ENCODE measurements at places on chromosomes 6 and 20. TPM values are rescaled to one million over a fixed set of nuclear protein-coding genes. Genes with fewer than 3 reads are reported as not detected.

DNA sequence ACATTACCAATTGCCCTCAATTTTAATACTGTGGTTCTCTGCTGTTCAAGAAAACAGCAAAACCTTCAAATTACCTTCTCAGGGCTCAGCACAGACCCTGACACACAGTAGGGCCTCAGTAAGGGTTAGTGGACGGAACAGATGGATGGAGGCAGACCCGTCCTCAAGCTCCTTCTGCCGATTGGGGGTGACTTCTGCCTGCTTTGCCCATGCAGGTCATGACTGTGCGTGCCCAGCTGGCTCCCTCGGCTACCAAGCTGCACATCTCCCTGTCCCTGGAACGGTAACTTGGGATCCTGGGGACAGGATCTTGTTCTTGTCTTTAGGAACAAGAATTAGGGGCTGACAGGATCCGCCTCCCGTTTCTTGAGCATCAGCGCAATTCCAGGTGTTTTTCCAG is 9.8 kb upstream of the BPIFB4 start:
- no peak overlapping the region for H3K27ac ChIP-seq
- H3K36me3 ChIP-seq, result no peaks in the 10 kb centered on the region
- DNase-seq, result no peak
- H3K4me3 ChIP-seq, result no peak overlapping the region

DNA sequence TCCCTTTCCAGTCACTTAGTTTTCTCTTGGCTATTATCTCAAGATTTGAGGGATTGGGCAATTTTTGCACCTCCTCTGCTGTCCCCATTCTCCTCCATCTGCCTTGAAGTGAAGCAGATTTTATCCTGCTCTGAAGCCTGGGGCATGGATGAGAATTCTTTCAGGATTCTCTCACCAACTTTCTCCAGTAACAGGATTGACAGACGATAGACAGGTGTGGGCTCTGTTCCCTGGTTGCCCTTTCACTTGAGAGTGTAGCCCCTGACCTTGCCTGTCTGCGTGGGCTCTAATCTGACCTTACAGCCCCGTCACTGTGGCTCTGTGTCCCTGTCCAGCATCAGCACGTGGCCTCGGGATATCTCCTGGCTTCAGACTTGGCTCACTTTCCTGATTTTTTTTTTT is 27.1 kb downstream of the CDYL start:
- no peak overlapping the region for H3K4me3 ChIP-seq
- no peaks in the 10 kb centered on the region for H3K27me3 ChIP-seq
- H3K36me3 ChIP-seq, result peaks cover 4% of the 10 kb centered on the region

DNA sequence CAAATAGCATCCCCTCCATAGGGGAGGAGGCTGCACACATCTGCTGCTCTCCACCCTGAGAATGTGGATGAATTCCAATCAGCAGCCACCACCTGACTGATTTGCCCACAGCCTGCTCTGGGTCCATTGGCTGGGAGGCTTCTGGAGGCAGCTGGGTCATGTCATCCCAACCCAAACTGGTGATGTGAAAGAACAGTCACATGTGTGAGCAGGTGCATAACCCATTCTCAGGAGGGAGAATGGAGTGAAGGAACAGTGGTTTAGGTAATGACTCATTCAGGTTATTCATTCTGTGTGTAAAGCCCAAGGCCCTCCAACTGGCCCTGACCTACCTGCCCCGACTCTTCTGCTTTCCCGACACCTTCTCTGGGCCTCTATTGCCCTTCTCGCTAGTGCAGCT is 90.9 kb upstream of the GCM1 start:
- no peaks in the 10 kb centered on the region for H3K36me3 ChIP-seq
- H3K27ac ChIP-seq, result no peak overlapping the region
- no peaks in the 10 kb centered on the region for H3K27me3 ChIP-seq
- peaks cover 34% of the 10 kb centered on the region for H3K4me1 ChIP-seq
- no peak for DNase-seq

DNA sequence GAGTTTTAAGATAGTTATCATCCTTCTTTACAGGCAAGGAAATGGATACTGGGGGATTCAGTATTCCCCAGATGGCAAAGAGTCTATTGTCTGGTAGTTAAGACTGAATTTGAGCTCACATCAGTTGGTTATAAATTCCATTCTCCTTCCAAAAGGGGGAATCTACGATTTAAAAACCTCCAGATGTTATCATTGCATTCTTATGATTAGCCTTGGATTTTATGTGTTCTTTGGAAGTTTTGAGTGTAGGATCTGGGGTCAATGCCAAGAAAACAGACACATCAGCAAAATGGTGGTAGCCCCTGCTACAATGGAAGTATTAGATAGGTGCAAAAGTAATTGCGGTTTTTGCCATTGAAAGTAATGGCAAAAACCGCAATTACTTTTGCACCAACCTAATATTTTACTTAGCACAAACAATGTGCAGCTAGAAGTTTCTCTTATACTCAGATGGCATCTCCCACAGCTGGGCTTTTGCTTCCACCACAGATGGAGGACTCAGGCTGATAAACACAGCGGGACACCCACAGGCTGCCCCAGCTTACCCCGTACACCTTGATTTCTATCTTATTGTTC is 168.2 kb upstream of the RIN2 start:
- H3K4me1 ChIP-seq, result no peaks in the 10 kb centered on the region
- H3K36me3 ChIP-seq, result no peaks in the 10 kb centered on the region
- H3K27ac ChIP-seq, result no peak overlapping the region
- H3K4me3 ChIP-seq, result no peak overlapping the region
- DNase-seq, result no peak

DNA sequence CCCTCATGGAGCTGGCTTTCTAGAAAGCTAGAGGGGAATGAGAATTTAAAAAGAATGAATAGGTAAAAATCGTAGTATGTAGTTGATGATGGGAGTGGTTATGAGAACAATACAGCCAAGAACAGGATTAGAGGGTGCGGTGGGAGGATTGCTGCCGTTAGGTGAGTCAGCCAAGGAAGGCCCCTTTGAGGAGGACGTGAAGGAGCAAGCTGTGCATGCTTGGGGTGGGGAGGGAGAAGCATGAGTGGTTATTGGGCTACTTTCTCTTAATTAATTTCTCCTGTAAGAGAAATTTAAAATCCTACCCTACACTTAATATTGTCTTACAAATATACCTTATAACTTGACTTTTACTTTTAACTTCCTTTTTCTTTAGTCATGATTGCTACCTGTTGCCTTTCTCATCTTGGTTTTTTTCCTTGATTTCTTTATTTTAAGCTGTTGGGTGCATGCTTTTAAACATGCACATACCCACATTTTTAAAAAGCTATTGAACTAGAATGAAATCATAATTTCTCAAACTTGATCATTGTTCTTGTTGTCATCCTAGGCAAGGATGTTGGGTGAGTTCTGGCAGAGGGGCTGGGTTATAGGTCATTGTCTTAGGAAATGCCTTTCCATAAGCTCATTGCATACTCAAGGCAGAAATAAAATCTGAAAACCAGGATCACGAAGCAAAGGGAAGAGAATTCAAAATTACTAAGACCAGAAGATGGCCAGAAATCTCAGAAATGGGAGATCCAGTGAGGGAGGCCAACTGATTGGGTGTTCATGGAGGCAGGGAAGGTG is 114.5 kb downstream of the TCP11 start:
- no peaks in the 10 kb centered on the region for H3K27me3 ChIP-seq
- no peak overlapping the region for H3K4me3 ChIP-seq
- H3K4me1 ChIP-seq, result no peaks in the 10 kb centered on the region
- DNase-seq, result no peak
- H3K36me3 ChIP-seq, result peaks cover 5% of the 10 kb centered on the region
- H3K27ac ChIP-seq, result no peak overlapping the region

- no peak overlapping the region for H3K4me3 ChIP-seq
- no peak overlapping the region for H3K27ac ChIP-seq
These were observed 22.7 kb downstream of the MCM8 start for GRCh38 chr20:5973172-5973571.

DNA sequence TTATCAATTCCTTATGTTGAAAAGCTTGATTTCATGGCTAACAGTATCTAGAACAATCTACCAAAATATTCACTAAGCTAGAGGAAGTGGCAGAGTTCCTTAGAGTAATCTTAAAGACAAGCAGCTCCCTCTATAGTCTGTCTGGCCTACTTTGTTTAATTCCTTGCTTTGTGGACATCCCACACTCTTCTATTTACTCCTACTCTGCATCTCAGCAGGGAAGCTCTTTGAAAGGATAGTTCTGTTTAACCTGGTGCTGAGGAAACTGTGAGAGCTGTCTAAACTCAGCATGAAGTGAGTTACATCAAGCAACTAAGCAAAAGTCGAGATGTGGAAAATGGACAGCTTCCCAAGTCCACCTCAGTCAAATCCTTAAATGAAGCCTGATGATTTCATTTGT is 4.3 kb downstream of the REV3L start:
- peaks cover 16% of the 10 kb centered on the region for H3K4me1 ChIP-seq
- no peaks in the 10 kb centered on the region for H3K36me3 ChIP-seq
- no peaks in the 10 kb centered on the region for H3K27me3 ChIP-seq

DNA sequence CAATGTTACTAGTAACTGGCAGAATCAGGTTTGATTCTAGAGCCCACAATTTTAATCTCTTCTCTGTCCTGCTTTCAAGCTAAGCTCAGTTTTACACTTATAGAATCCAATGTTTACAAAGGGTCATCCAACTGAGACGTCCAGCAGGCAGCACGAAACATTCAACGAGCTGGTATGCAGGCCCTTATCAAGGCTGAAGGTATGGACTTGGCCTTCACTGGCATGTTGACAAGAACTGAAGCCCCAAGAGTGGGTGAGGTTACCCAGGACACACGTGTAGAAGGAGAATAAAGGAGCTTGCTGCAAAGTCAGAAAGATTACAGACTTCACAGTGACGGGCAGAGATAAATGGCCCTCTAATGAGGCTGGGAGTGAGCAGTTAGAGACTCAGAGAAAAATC is 187.4 kb downstream of the KIF16B start:
- H3K27ac ChIP-seq, result no peak overlapping the region
- no peak for DNase-seq
- H3K36me3 ChIP-seq, result no peaks in the 10 kb centered on the region
- H3K27me3 ChIP-seq, result no peaks in the 10 kb centered on the region

DNA sequence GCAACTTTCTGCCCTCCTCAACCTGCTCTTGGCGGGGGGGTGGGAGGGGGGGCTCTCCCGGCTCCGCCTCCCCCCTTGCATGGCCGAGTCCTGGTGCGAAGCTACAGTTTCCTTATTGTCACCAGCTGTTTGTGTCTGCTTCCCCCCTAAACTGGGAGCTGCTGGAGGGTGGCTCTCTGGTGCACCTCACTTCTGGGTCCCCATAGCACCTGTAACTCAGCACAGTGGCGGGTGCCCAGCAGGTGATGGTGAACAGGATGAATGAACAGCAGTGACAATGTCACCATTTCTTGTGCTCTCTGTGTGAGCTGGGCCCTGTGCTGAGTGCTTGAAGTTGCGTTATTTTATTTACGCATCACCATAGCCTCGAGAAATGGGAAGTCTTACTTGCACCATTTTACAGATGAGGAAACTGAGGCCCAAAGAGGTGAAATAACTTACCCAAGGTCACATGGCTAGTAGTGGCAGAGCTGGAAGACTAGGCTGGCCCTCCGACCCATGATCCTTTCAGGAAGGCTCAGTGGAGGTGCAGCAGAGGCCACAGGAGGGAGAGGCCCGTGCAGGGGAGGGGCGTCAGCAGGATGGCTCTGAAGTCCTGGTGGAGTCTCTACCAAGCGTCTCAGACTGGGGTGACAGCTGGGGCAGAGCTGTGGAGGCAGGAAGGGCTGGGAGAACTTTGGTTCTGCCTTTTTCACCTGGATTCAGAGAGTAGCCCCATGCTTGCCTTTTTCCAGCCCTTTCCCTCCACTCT is 41.8 kb downstream of the SRC start:
- no peak overlapping the region for H3K4me3 ChIP-seq
- H3K27me3 ChIP-seq, result no peaks in the 10 kb centered on the region
- peaks cover 5% of the 10 kb centered on the region for H3K4me1 ChIP-seq
- no peak overlapping the region for H3K27ac ChIP-seq
- DNase-seq, result no peak
- no peaks in the 10 kb centered on the region for H3K36me3 ChIP-seq

GRCh38 chr20:57251344-57251743 is 15.1 kb downstream of the BMP7 start:
- no peak for DNase-seq
- H3K4me1 ChIP-seq, result no peaks in the 10 kb centered on the region
- no peaks in the 10 kb centered on the region for H3K27me3 ChIP-seq
- H3K4me3 ChIP-seq, result no peak overlapping the region
- H3K27ac ChIP-seq, result no peak overlapping the region
- H3K36me3 ChIP-seq, result no peaks in the 10 kb centered on the region

GRCh38 chr6:2264932-2265331 is 19.5 kb upstream of the GMDS start:
- H3K36me3 ChIP-seq, result peaks cover 18% of the 10 kb centered on the region
- no peaks in the 10 kb centered on the region for H3K27me3 ChIP-seq
- no peak overlapping the region for H3K4me3 ChIP-seq
- no peak for DNase-seq

DNA sequence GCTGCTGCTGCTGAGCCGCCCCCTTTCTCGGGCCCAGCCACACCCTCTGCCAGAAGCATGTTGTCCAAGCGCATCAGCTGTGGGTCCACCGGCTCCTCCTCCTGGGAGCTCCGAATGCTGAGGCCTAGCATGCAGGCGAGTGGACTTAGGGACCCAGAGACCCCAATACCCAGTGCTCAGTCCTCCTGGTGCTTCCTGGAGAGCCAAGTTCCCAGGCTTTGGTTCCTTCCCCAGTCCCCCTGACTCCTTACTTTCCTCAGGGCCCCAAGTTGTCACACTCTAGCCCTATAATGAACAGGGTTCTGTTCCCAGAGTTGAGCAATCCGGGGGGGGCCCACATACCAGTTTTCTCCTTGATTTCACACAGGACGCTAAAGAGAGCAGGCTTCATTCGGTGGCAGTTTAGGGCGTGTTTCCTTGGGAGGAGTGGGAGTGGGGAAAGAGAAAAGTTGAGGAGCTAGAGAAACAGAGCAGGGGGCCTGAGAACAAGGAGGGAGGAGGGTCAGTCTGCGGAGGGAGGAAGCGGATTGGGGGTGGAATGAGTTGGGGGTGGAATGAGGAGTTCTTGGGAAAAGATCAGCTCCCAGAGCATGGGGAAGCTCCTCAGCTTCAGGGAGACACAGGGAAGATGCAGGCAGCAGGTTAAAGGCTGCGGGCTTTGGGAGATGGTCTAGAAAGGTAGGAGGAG is 1.5 kb downstream of the PBX2 start:
- no peak for DNase-seq
- H3K36me3 ChIP-seq, result peaks cover 21% of the 10 kb centered on the region
- peak overlapping the region; percentile 81 for H3K4me3 ChIP-seq
- H3K27ac ChIP-seq, result peak overlapping the region; percentile 88
- H3K4me1 ChIP-seq, result peaks cover 62% of the 10 kb centered on the region
- H3K27me3 ChIP-seq, result no peaks in the 10 kb centered on the region

- peak overlapping the region; percentile 82 for H3K27ac ChIP-seq
- no peaks in the 10 kb centered on the region for H3K36me3 ChIP-seq
- no peaks in the 10 kb centered on the region for H3K27me3 ChIP-seq
These were observed 59.7 kb upstream of the SNX9 start for GRCh38 chr6:157763129-157763903.

GRCh38 chr6:64293298-64293697 is 657.7 kb downstream of the PHF3 start:
- no peaks in the 10 kb centered on the region for H3K27me3 ChIP-seq
- H3K4me3 ChIP-seq, result no peak overlapping the region
- no peak overlapping the region for H3K27ac ChIP-seq
- DNase-seq, result no peak
- H3K36me3 ChIP-seq, result no peaks in the 10 kb centered on the region
- no peaks in the 10 kb centered on the region for H3K4me1 ChIP-seq

PSORS1C1 gene
- total RNA-seq, result not detected

SAMD10 gene
- total RNA-seq, result 14.3 TPM

SMLR1 gene
- not detected for total RNA-seq

TREML1 gene
- 4.8 TPM for total RNA-seq

ALDH8A1 gene
- 4.4 TPM for total RNA-seq

SYCP2L gene
- not detected for total RNA-seq

TFAP2B gene
- not detected for total RNA-seq

KHDC1 gene
- 3.2 TPM for total RNA-seq

WFDC2 gene
- total RNA-seq, result not detected

CASS4 gene
- 9.8 TPM for total RNA-seq

Measured in CD4-positive, CD25-positive, alpha-beta regulatory T cell (primary cell).